Stimulated activated CD8-positive, alpha-beta memory T cell treated with anti-CD3 and anti-CD28 coated beads, Interleukin-4, amount 100 ng/mL, for 1 hour (primary cell): ENCODE measurements at places on chromosomes 3 and 15.

DNA sequence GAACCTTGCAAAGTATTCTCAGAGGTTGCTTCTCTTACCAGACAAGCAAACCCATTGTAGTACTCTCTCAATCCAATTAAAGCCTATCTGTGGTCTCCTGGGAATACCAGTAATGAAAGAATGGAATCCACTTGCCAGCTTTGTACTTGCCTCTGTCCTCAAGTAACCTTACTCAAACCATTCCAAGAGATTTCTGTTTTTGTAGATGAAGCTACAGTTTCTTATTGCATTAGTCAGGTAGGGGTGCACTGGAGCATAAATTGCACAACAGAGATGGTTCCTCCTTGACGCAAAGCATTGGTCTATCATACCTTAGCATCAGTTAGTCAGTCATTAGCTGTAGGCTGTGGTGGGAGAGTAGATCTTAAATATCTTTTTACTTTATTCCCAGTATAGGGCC is 52.9 kb downstream of the BTLA start:
- DNase-seq = no peak

- no peak for DNase-seq
Measured at GRCh38 chr3:106299300-106300098, 430.7 kb upstream of the CBLB start.

- no peak for DNase-seq
Measured at GRCh38 chr3:41073190-41073589, 126.1 kb upstream of the CTNNB1 start.

- DNase-seq = no peak
Measured at GRCh38 chr3:155407331-155407730, 113.8 kb upstream of the STRIT1 start.

DNA sequence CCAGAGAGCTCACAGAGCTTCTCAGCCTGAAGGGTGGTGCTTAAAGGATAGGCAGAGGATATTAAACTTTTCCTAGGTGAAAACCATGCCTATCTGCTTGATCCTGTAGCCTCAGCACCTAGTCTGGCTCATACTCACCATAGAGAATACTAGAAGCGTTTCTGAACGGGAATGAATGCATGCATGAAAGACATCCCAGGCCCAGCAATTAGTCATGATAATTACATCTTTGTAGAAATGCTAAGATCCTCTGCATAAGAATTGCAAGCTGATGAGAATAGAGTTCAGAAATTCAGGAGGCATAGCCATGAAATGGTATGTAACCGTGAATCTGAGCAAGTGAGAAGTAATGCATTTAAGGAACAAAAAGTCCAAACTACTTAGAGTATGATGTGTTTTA is 5.9 kb upstream of the TMEM108 start:
- no peak for DNase-seq

DNA sequence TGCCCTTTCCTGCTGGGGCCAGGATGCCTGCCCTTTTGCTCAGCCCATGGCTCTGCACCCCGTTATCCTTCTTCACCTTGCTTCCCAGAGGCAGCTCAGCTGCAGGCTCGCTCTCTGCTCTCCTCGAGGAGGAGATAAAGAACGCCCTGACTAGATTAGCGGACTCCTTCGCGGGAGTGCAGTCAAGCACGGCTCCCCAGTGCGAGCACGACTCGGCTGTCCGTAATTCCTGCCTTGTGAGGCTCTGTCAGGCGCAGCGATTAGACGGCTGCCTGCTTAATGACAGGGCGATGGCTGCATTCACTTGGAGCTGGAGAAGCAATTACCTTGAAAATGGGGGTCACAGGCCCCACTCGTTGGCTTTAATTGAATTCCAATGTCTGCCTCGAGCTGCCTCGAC is 25.9 kb downstream of the TLE3 start:
- DNase-seq = no peak

DNA sequence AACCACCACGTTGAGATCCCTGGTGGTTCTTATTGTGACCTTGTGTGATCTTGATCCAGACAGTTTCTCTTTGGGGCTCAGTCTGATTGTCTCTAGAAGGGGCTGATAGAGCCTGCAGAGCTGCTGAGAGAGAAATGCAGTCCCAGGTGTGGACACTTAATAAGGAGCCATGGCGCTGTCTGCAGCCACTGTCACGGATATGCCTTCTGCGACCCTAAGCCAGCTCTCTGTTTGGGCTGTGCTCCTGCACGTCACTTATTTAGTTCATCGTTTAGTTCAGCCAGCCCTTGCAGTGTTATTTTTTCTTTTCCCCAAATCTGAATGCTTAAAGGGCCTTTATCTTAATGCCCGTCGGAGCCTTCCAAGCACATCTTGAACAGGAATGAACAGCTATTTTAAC is 12.0 kb downstream of the SLC6A1 start:
- no peak for DNase-seq

DNA sequence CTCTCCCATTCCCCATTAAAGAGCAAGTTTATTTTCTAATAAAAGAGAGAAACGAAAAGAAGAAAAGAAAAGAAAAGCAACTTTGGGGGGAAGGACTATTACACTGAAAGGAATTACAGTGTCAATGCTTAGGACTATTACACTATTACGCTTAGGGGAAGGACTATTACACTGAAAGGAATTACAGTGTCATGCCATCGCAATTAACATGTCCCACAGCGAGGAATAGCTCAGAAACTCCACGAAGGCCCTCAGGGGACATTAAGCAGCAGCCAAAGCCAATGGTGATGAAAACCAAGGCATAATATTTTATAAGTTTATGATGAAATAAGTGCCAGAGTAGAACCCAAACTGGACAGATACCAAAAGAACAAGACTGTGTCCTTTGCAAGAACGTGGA is 22.1 kb upstream of the DET1 start:
- no peak for DNase-seq
